Astrocyte (in vitro differentiated cells and primary cell): ENCODE measurements at places on chromosomes 12 and 14. TPM values are rescaled to one million over a fixed set of nuclear protein-coding genes. Genes with fewer than 3 reads are reported as not detected.

DNA sequence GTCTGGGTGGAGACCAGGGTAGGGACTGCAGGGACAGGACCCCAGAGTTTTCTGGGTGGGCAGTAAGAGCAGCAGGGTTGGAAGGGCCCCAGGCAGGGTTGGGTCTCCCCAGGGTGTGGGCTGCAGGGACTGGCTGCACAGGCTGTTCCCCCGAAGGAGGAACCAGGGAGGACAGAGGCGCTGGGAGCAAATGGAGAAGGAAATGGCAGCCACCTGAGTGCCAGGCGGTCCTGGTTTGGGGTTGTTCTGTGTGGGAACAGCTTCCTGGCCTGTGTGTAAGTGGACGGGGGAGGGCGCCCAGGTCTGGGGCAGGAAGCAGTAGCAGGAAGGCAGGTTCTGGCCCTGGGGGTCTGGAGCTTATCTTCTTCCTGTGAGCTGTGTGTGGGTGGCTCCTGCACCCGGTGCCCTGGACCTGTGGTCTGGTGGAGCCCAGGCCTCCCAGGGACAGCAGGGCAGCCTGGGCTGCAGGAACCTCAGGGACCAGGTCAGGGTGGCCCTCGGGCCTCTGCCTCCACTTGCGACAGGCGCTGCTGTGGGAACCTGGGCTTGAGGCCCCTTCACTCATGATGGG lies 372.8 kb downstream of the TMEM121 start:
- H3K36me3 ChIP-seq, result no peaks in the 10 kb centered on the region
- no peak for DNase-seq
- no peaks in the 10 kb centered on the region for H3K4me1 ChIP-seq
- no peak overlapping the region for H3K27ac ChIP-seq
- H3K27me3 ChIP-seq, result no peaks in the 10 kb centered on the region

- no peaks in the 10 kb centered on the region for H3K4me1 ChIP-seq
- no peaks in the 10 kb centered on the region for H3K36me3 ChIP-seq
- no peak overlapping the region for H3K4me3 ChIP-seq
- H3K27me3 ChIP-seq, result no peaks in the 10 kb centered on the region
- DNase-seq, result no peak
Observed at GRCh38 chr14:85391892-85392291, 138.1 kb upstream of the FLRT2 start.

DNA sequence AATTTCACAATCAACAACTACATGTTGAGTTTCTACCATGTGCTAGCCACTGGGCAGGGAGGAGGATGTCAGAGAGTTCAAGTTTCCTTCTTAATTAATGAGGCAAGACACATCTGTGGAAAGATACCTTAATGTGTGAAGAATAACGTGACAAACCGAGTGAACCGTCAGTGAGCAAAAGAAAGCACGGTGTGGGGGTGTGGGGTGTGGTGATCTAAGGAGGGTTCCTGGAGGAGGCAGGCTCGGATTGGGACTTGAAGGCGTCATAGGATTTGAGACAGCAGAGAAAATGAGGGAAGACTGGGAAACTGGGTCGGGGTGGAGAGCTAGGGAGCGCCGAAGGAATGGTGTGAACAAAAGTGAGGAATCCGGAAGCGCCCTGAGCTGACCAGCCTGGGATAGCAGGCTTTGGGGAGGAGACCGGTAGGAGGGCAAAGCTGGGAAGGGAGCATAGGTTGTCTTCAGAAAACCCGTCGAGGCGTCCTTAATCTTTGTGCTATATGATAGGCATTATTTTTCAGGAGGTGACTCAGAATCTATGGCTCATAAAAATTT lies 22.3 kb downstream of the GALNT8 start:
- no peak overlapping the region for H3K4me3 ChIP-seq
- no peaks in the 10 kb centered on the region for H3K27me3 ChIP-seq
- no peaks in the 10 kb centered on the region for H3K4me1 ChIP-seq
- no peak overlapping the region for H3K27ac ChIP-seq

DNA sequence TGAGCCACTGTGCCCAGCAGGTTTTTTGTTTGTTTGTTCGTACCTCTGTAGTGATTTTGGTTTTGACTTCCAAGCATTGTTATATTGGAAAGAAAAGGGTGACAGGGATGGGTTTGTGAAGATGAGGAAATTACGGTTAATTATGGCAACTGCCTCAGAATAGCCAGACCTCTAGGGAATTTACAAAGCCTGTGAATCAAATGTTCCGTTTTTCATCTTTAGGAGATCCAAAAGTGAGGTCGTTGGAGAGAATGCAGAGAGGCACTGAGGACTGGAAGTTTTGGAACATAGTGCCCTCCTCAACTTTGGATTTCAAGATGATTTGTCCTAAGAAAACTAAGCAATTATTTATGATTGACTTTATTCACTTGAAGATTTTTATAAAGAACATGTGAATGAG lies 54.5 kb upstream of the EVL start:
- H3K27ac ChIP-seq, result no peak overlapping the region
- H3K27me3 ChIP-seq, result no peaks in the 10 kb centered on the region
- no peak overlapping the region for H3K4me3 ChIP-seq
- DNase-seq, result no peak
- no peaks in the 10 kb centered on the region for H3K4me1 ChIP-seq

GRCh38 chr12:26022043-26022442 lies 63.6 kb downstream of the RASSF8 start:
- H3K27ac ChIP-seq, result no peak overlapping the region
- H3K36me3 ChIP-seq, result peaks cover 3% of the 10 kb centered on the region
- H3K27me3 ChIP-seq, result no peaks in the 10 kb centered on the region
- H3K4me1 ChIP-seq, result peaks cover 7% of the 10 kb centered on the region
- DNase-seq, result no peak
- no peak overlapping the region for H3K4me3 ChIP-seq

- H3K4me3 ChIP-seq, result no peak overlapping the region
- no peak for DNase-seq
- no peaks in the 10 kb centered on the region for H3K36me3 ChIP-seq
- H3K27ac ChIP-seq, result no peak overlapping the region
- H3K27me3 ChIP-seq, result peaks cover 33% of the 10 kb centered on the region
- H3K4me1 ChIP-seq, result no peaks in the 10 kb centered on the region
Observed at GRCh38 chr14:103286460-103286859, 47.6 kb upstream of the EIF5 start.

LRCOL1 gene
- total RNA-seq, result not detected in 2 replicates

OVCH1 gene
- not detected in 2 replicates for total RNA-seq

DNA sequence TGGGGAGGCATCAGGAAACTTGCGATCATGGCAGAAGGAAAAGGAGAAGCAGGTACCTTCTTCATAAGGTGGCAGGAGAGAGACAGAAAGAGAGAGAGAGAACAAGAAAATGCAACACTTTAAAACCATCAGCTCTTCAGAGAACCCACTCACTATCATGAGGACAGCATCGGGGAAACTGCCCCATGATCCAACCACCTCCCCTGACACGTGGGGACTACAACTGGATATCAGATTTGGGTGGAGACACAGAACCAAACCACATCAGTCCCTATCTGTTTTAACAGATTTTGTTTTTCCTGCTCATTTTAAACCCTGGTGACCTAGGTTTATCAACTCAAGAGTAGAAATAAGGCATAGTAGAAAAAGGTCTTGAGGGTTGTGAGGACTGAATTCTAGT lies 210.1 kb upstream of the PLXNC1 start:
- DNase-seq, result no peak
- no peak overlapping the region for H3K27ac ChIP-seq
- no peaks in the 10 kb centered on the region for H3K27me3 ChIP-seq
- no peaks in the 10 kb centered on the region for H3K36me3 ChIP-seq

DNA sequence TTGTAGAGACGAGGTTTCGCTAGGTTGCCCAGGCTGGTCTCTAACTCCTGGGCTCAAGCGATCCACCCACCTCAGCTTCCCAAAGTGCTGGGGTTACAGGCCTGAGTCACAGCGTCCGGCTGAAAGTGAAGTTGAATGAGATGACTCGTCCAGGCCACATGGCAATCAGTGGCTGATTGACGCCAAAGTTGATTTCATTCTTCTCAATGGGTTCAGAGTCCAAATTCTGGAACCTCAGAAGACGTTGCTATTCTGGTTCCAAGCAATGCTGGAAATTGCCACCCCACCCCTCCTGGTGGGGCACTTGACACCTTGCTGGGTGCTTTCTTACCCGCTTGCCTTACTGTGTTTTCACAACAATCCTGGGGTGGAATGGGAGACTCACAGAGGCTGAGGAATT lies 14.9 kb downstream of the ABCB9 start:
- H3K36me3 ChIP-seq, result no peaks in the 10 kb centered on the region
- peaks cover 19% of the 10 kb centered on the region for H3K4me1 ChIP-seq
- H3K27ac ChIP-seq, result no peak overlapping the region

- no peaks in the 10 kb centered on the region for H3K27me3 ChIP-seq
- H3K4me1 ChIP-seq, result no peaks in the 10 kb centered on the region
- no peak for DNase-seq
- no peaks in the 10 kb centered on the region for H3K36me3 ChIP-seq
- H3K4me3 ChIP-seq, result no peak overlapping the region
- no peak overlapping the region for H3K27ac ChIP-seq
Observed at GRCh38 chr12:20832911-20833310, 22.4 kb downstream of the SLCO1B3 start.

GRCh38 chr12:94109160-94109559 lies 39.2 kb upstream of the PLXNC1 start:
- DNase-seq, result peak; percentile 62
- no peaks in the 10 kb centered on the region for H3K27me3 ChIP-seq
- H3K36me3 ChIP-seq, result no peaks in the 10 kb centered on the region
- no peak overlapping the region for H3K4me3 ChIP-seq

CCDC177 gene
- total RNA-seq, result not detected in 2 replicates

PROX2 gene
- total RNA-seq, result not detected in 2 replicates

GRCh38 chr14:94378527-94379290 lies 9.7 kb downstream of the SERPINA1 start:
- H3K27me3 ChIP-seq, result no peaks in the 10 kb centered on the region
- H3K36me3 ChIP-seq, result no peaks in the 10 kb centered on the region
- H3K27ac ChIP-seq, result no peak overlapping the region
- peaks cover 21% of the 10 kb centered on the region for H3K4me1 ChIP-seq
- no peak for DNase-seq

DNA sequence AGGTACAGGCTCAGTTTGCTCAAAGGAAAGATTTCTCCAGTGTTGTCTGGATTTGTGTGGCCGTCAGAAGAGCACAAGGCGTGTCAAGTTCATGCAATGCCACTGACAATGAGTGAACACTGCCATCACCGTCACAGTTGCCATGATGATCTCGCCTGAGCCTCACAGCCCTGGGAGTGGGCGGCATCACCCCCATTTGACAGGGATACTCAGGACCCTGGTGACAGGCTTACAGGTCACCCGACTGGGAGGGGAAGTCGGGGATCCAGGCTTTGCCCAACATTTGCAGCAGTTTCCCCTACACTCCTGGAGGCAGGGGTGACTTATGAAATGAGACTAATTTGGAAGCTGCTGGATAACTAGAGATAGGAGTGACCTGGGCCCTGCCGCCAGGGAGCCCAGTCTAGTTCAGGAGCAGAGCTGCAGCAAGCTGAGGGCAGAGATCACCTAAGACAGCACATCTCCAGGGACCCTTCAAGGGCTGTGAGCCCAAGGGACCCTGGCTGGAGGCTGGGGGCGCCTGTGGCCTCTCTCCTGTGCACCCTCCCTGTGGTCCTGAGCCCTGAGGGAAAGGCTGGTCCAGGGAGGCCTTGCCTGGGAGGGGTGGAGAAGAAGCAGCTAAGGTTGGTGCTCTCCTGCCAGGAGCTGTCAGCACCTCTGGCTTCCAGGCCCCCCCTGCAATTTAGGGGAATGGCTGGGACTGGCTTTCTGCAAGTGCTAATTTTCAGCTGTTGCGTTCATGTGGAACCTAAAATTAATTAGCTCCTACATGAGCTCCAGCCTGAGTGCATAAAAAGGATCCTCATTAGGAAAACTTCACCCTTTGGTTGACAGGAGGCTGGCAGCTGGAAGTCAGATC lies 32.4 kb upstream of the BEGAIN start:
- H3K4me1 ChIP-seq, result peaks cover 3% of the 10 kb centered on the region
- no peak for DNase-seq
- H3K27me3 ChIP-seq, result peaks cover 32% of the 10 kb centered on the region
- H3K36me3 ChIP-seq, result no peaks in the 10 kb centered on the region
- H3K27ac ChIP-seq, result no peak overlapping the region
- H3K4me3 ChIP-seq, result no peak overlapping the region

GRCh38 chr12:127571578-127571977 lies 695.4 kb upstream of the TMEM132C start:
- H3K36me3 ChIP-seq, result no peaks in the 10 kb centered on the region
- no peak overlapping the region for H3K4me3 ChIP-seq
- no peaks in the 10 kb centered on the region for H3K27me3 ChIP-seq
- no peak overlapping the region for H3K27ac ChIP-seq
- H3K4me1 ChIP-seq, result peaks cover 3% of the 10 kb centered on the region
- no peak for DNase-seq

DNA sequence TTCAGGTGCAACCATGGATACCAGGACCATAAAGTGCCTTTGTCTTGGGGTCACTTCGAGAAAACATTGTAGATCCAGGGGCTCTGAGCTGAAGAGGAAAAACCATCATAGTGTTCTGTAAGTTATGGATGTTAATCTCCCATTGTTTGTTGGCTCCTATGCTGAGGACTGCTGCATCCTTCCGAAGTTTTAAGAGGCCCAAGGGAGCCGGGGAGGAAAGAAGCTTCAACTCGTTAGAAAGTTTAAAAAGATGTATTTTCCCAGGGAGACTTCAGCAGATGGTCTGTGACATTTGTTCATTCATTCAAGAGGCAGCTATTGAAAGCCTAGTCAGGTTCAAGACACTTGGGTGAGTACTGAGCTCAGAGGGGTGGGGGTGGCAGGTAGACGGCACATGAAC lies 378.8 kb upstream of the TBX3 start:
- no peaks in the 10 kb centered on the region for H3K36me3 ChIP-seq
- no peak for DNase-seq
- no peak overlapping the region for H3K27ac ChIP-seq
- H3K27me3 ChIP-seq, result no peaks in the 10 kb centered on the region
- H3K4me3 ChIP-seq, result no peak overlapping the region
- H3K4me1 ChIP-seq, result no peaks in the 10 kb centered on the region

CFAP73 gene
- total RNA-seq, result not detected in 2 replicates

GRCh38 chr12:97943359-97943758 lies 480.8 kb downstream of the RMST start:
- no peaks in the 10 kb centered on the region for H3K27me3 ChIP-seq
- no peak overlapping the region for H3K27ac ChIP-seq
- no peak overlapping the region for H3K4me3 ChIP-seq

DNA sequence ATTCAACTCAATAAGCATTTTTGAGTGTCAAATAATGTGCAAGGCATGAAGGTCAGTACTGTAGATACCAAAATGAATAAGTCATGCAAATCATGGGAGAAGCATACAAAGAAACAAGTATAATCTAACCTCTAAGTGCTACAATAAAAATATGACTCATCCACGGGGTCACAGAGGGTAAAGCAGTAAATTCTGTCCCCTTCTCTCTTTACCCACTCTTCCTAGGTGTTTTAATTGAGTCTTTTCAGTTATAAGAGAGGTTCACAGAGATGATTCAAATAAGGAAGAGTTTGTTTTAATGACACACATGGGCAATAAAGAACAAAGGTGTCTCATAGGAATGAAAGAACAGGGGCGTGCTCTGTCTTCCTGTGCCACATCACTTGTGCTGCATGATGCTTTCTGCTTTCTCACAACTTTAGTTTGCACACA lies 71.5 kb upstream of the DAAM1 start:
- DNase-seq, result peak; percentile 28
- no peak overlapping the region for H3K27ac ChIP-seq
- no peaks in the 10 kb centered on the region for H3K36me3 ChIP-seq
- H3K27me3 ChIP-seq, result no peaks in the 10 kb centered on the region
- H3K4me3 ChIP-seq, result no peak overlapping the region
